MG63 (cell line): ENCODE measurements at places on chromosomes 1 and 21.

DNA sequence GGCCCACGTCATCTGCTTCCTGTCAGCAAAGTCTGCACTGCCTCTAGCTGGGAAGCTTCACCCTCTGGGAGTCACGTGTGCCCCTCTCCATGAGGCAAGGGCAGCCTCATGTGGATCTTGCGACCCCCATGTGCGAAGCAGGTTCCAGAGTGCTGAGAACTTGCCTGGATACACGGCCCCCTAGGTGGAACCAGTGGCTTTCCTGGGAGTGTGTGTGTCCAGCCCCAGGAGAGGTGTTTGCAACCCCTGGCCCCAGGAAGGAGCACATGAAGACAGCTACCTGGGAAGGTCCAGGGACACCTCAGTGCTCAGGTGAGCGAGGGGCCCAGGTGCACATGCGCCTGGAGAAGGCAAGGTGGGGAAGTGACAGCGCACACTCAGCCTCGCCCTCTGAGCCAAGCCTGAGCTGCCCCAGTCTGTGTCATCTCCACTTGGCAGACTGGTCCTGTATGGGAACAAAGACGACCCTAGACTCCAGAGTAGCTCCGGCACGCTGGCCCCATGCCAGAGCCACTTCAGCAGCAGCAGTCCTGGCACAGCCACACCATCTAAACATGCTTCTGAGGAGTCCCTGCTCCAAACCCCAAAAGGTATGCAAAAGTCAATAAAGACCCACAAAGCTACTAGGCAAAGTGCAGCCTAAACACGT lies 8.9 kb downstream of the LSS start:
- no peak for DNase-seq

DNA sequence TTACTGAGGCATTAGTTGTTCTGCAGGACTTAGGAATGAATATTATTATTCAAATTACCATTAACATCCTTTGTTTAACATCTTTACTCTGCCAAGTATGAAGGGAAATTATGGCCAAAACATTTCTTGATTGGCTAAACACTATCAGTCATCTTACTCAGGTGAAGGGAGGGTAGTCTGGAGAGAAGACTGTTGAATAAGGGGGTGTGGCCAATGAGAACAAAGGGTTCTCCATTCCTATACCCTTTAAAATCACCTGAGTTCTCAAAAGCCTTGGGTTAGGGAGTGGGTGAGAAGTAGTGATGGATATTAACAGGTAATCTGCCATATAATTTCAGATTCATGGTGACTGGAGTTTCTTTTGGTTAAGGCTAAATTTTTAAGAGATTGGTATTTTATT lies 19.3 kb downstream of the CRYZL1 start:
- DNase-seq: no peak

DNA sequence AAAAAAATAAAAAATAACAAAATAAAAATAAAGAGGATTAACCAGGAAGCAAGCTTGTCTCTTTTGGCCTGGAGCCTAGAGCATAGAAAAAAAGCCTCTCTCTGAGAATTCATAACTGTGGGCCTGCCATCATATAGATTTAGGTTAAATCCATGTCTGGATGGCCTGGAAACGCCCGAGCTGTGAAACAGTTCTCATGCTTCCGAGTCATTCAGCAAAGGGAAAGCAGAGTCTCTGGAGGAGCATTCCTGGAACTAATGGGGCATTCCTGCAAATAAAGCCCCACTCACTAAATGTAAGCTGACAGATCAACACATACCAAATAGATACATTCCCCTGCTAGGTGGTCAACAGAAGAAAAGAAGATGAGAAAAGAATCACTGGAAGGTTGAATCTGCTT lies 75.8 kb upstream of the GNG4 start:
- DNase-seq: no peak

DNA sequence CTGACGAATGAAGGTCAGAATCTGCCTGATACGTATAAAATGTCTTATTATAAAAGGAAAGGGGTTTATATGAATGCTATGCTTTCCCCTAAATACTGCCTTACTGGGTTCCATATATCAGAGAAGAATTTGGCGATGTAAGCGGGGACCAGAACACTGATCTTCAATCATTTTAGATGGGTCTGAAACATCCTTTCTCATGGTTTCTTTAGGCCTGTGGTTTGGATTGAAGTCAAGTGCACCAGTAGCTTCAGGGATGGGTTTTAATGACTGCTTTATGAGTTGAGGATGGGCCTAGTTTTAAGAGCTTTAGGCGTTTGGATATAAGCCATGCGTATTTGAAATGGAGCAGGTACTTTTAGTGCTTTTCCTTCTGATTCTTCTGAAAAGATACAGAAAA lies 6.9 kb downstream of the FMN2 start:
- DNase-seq: no peak

DNA sequence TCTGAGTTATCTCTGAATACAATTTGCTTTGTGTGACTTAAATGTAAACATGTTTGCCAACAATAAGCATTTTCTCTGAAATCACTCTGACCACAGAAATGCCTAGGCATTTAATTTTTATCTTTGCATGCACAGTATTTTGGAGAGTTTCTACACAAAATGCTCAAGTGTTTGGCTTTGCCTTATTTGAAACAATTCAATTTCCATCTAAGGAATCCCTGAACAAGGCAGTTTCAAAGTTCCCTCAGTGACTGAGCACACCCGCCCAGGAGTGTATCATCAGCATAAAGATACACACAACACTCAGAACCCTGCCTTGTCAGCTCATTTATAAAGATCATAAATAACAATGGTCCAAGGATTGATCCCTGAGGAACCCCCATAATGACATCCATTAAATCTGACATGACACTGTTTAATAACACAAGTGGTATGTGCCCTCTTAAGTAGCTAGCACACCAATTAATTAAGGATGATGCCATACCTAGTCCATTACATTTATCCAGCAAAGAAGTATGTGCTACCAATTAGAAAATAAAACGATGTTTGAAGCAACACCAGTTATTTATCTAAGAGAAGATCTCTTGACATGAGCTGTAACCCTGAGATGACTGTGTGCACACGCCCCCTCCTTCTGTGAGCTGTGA lies 585.8 kb downstream of the ADGRL2 start:
- no peak for DNase-seq
